ENCODE measurements at places on chromosomes 5 and 9.

GRCh38 chr9:123316053-123316718, 39.8 kb upstream of the CRB2 start:
- no peak for DNase-seq

- DNase-seq = peak; percentile 12
These were observed 117.2 kb downstream of the INVS start for GRCh38 chr9:100216178-100216787.

DNA sequence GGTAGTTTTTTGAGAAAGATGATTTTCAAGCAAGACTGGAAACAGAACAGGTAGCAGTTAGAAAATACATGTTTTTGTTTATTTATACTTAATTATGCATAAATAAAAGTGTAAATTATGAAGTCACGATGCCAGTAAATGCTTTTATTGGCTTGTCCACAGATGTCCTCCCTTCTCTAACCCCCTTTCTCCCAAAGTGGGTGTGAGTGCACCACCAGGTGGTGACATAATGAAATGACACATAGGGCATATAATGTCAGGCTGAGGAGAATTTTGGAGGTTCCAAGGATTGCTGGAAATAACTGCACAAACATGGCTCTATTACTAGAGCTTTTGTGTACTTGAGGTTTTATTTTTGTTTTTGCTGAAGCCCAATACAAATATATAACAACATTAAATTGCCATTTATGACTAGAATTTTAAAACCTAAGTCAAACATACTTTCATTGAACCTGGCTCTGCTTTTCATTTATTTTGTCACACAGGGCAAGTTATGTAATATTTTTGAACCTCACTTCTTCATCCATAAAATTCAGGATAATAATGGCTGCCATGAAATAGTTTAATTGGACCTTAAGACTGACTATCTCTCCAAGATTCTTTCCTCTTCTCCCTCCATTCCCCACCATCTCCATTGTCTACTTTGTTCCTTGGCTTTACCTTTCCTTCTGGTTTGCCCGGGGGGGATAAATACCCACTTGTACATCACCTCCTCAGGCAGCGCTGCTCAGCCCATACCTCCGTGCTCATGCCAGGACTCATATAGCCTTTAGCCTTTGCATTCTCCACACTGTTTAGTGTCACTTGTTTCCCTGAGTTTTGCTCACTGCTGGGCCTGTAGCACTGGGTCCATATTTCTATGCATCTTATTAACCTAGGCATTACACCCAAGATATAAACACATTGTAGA, 168.8 kb downstream of the PDE4D start:
- no peak for DNase-seq

DNA sequence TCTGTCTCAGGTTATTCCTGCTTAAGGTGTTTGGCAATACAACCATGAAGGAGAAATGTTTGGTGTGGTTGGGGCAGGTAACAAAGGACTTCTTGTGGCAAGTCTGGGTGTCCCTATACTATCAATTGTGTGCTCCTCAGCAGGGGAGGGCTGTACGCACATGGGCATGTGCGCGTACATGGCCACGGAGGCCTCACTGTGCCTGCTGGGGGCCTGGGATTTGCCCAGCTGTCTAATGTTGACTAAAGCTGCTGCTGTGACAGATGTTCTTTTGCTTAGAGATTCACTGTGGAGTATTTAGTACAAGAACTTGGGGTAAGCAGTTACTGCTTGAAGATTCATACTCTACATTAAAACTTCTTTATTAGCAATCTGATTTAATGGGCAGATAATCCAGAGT, 97.5 kb downstream of the HSPA4 start:
- DNase-seq = no peak

- DNase-seq = no peak
These were observed 32.4 kb upstream of the NXNL2 start for GRCh38 chr9:88502552-88503034.

Measured in stimulated activated CD8-positive, alpha-beta memory T cell treated with anti-CD3 and anti-CD28 coated beads, Interleukin-4, amount 100 ng/mL, for 4 hours (primary cell).